Activated CD8-positive, alpha-beta memory T cell treated with anti-CD3 and anti-CD28 coated beads for 1 hour (primary cell): ENCODE measurements at places on chromosomes 7 and 10.

DNA sequence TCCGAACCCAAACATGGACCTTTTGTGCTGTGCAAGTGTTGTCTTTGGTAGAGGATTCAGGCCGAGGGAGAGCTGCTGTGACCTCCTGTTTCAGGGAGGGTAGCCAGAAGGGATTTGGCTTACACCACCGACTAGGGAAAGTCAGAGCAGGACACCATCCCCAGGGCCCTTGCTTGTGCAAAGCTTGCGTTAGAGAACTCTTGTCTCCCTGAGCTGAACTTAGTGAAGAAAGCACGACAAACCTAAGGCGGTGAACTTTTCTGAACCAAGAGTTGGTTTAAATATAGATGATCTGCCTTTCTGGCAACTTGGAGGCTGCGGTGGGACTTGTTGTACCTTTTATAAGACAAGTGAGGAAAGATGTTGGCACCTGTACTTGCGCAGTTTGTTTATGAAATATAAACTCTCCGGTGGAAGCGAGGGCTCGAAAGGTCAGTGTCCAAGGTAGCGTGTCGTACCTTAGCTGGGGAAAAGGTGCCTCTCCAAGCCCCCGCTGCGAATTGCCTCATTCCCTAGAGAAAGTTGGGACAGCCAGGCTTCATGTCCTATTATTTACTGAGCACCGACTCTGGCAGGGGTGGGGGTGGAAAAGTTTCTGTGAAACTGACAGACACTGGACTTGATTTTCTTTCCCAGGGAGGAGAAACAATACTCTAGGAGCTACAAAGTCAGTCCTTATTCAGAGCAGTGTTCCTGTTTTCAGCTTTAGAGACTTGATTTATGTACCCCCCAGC lies 31.6 kb downstream of the WBP1L start:
- DNase-seq, result no peak

- DNase-seq, result no peak
These were observed 147.1 kb downstream of the MLLT10 start for GRCh38 chr10:21681156-21681555.

DNA sequence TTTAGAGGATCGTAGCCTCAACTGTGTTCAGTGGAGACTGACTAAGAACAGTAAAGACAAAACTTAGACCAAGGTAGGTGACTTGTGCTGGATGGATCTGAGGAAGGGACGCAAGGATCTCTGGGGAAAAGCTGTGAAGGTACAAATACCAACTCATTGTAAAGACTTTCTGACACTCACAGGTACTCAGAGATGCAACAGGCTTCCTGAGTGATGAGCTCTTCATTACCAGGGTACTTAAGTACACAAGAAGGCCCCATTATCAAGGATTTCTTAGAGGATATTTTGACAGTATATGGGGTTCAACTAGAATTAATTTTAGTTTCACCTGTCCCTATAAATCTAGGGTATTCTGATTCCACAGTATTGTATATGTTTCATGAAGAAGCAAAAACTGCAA lies 440.7 kb downstream of the PLXDC2 start:
- no peak for DNase-seq

DNA sequence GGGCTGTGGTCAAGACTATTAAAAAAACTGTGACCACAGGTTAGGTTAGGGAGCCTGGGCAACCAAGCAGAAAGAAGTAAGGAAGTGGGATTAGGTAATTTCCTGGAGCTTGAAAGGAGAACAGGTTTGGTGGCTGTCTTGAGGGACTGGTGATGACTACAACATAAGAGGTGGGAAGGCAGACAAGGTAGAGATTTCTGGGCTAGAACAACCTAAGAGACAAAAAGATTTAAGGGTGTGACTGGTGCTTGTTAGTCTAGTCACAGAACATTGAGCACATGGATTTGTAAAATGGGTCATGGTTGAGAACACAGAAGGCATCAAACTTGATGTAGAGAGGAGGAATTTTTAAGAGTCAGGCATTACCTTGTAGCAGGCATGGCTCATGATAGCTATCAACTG lies 123.7 kb upstream of the ASAH2 start:
- no peak for DNase-seq

DNA sequence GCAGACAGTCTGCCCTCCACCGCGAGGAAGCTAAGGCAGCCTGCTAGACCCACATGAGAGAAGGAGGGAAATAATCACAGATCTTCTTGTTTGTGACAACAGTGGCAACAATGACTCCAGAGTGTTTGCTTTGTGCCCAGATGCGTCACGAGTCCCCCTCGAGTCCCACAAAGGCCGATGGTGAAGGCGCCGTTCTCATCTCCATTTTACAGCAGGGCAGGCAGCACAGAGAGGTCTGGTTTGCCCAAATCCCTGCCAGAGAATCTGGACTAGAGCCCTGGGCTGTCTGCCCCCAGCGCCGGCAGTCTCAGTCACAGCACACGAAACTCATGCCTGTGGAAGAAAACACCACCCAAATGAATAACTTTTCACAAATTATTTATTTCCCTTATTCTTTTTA lies 38.1 kb downstream of the KIAA1549 start:
- no peak for DNase-seq
